ENCODE measurements at places on chromosomes 6 and 20.

DNA sequence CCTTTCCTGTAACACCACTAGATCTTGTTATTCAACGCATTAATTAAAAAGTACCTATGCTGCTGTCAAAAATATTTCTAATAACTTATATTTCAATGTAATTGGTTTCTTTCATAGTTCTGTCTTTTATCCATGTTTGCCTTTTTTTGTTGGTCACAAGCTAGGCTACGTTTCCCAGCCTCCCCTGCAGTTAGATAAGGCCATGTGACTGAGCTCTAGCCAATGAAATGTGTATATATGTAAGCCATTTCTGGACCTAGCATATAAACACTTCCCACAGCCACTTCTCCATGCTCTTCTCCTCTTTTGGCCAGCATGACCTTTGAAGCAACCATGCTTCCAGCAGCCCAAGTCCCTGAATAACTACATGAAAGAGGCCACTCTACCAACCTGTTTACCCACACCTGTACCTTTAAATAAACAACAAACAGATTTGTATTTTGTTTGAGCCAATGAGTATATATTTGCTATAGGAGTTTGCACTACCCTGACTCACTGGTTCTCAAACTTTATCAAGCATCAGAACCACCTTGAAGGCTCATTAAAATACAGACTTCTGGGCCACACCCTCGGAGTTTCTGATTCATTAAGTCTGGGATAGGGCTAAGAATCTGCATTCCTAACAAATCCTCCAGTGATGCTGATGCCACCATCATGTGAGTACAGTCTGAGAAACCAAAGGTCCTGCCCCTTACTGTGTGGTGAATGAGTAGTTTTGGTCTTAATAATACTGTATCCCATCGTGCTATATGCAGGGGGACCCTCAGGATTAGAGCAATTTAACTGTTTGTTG lies 45.6 kb upstream of the BEND6 start:
- no peak for DNase-seq

DNA sequence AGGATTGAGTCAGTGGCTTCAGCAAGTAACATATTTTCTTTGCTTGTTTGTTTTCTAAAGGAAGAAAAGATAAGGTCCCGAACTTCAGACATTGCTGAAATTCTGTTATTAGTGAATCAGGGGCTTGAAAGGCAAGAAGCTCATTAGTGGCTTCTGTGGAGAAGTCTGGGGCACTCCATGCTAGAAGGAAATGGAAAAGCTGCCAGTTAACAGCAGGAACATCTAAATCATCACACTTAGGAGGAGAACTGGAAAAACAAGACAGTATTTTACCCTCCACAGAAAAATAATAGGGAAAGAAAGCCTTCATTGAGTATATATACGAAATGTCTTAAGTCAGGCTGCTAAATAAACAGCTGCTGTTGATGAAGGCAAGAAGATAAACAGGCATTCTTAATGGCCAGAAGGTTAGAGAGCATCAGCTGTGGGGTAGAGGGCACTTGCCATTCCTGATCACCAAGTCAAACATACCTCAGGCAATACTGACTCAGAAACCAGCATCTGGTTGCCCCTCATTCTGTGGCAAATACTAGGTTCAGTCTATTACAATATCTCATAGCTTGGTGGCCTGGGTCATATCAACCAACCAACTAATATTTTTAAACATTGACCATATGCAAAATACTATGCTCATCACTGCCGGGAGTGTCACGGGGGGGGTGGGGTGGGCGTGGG lies 143.2 kb upstream of the TENT5A start:
- DNase-seq, result peak; percentile 33

GRCh38 chr20:47293631-47294030 lies 62.9 kb downstream of the ZMYND8 start:
- no peak for DNase-seq

- DNase-seq, result no peak
Observed at GRCh38 chr20:59932616-59933295, 681 bp downstream of the SYCP2 start.

GRCh38 chr6:10659699-10660348 lies 34.6 kb downstream of the C6orf52 start:
- no peak for DNase-seq

GRCh38 chr6:77502981-77503380 lies 39.7 kb upstream of the HTR1B start:
- no peak for DNase-seq

- no peak for DNase-seq
Observed at GRCh38 chr6:142958343-142958742, 13.4 kb upstream of the HIVEP2 start.

DNA sequence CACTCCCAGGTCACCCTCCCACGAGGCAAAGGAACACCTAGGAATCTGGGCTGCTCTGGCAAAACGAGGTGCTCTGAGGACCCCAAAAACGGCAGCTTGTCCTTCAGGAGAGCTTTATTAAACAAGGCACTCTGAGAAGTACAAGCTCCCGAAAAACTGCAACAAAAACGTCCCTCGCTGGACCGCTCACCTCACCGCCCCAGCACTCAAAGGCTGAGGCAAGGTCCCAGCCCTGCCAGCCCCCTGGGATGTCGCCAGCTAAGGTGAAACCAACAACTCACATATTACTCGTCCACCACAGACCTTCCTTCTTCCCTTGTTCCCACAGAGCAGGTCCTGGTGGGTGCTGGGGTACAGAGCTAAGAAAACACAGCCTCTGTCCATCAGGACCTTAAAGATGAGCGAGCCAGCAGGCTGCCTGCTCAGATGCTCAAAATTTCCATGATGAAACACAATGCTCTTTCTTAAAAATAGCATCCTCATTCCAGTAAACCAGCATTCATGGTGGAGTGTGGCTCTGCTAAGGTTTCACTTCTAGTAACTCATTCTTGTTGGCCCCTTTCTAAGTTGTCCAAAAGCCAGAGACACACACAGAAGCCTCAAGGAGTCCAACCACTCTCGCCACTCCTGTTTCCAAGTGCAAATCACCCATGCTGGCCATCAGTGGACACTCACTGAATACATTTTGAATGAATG lies 35.9 kb downstream of the ATP9A start:
- no peak for DNase-seq

- DNase-seq, result no peak
Observed at GRCh38 chr20:41499064-41499463, 119.1 kb downstream of the CHD6 start.
